Left lobe of liver (tissue), 2 donors: ENCODE measurements at places on chromosomes 6 and 20.

GRCh38 chr6:30721198-30722024 is 1.3 kb downstream of the TUBB start:
- DNase-seq = peak; percentile 91

DNA sequence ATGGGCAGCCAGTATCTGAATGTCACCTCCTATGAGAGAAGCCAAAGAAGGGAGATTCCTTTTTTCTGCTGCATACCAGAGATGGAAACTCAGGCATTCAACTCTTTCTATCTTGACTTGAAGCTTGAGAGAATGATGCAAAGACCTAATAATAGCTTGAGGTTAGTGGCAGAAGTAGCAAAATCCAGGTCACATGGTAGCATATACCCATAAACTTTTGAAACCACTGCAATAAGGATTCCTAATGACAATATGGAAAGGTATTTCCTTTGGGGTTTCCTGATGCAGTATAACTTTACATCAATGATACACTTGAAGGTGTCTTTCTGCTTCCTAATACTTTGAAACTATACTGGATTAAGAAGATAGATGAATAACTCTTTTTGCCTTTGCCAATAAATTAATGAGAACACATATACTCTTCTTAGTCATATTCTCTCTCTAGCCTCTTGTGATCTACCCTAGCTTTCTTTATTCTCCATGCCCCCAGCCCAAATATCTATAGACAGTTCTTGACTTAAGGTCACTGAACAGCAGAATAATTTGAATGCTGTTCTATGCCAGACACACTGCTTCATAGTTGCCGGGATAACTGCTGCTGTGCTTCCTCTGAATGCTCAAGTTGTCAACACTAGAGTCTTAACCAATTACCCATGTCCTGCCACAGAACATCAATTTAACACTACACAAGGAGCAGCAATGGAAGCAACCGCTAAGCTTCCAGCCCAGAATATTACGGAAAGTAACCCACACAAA is 155.5 kb upstream of the SIM1 start:
- DNase-seq = no peak

- DNase-seq = no peak
These were observed 14.2 kb upstream of the SYNJ2 start for GRCh38 chr6:157967486-157967885.

GRCh38 chr6:145026267-145026679 is 709.0 kb downstream of the EPM2A start:
- peak; percentile 86 for DNase-seq

DNA sequence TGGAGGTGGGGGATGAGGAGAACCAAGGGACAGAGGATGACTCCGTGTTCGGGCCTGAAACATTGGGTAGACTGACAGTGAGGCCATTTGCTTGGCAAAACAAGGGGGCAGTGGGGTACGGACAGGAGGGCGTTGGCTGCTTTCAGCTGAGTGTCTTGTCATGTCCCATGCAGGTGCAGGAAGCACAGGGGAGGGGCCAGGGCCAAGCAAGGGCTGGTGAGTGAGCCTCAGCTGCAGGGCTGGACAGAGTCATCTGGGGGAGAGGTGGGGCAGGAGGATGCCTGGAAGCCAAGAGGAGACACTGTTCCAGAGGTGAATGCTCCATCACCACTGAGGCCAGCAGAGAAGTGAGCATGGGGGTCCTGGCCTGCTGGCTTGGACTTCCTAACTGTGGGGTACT is 78.4 kb downstream of the ERMARD start:
- no peak for DNase-seq

DNA sequence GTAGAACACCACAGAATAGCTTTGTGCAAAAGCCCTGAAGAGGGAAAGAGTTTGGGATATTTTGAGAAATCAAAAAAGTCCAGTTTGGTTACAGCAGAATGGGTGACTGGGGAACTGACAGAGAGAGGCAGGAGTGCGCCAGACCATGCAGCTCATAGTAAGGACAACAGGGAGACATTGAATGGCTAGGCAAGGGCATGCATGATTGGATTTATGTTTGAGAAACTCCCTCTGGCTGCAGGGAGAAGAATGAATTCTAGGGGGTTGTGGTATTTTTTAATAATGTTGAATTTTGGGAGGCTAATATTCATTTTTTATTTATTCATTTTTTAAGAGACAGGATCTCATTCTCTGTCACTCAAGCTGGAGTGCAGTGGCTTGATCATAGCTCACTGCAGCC is 49.9 kb downstream of the TGM2 start:
- no peak for DNase-seq

DNA sequence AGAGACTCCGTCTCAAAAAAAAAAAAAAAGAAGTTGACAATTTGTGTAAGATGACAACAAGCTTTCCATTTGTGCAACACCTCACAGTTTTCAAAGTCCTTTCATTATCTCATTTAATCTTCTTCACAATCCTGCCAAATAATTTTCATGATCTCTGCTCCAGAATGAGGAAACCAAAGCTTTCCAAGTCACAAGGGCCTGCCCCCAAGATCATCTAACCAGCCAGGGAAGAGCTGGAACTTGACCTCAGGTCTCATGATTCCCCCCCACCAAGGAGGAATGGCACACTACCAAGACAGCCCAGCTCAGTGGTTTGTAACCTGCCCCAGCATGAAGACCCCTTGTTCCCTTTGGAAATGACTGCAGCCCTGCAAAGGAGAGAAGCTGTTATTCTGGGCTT is 74.0 kb upstream of the PIM1 start:
- no peak for DNase-seq
